ENCODE measurements at places on chromosomes 1 and 21.

DNA sequence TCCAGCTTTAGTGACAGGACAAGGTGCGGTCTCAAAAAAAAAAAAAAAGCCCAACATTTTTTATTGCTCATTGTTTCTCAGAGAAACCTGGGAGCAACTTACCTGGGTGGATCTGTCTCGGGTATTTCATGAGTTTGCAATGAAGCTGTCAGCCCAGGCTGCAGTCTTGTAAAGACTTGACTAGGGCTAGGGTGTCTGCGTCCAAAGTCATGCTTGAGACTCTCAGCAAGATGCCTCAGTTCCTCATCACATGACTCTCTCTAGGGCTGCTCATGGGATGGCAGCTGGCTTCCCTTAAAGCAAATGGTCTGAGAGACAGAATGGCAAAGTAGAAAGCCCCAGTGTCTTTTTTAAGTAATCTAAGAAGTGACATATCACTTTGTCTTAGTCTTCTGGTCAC lies 8.1 kb downstream of the GABPA start:
- DNase-seq = no peak

- peak; percentile 19 for DNase-seq
Observed at GRCh38 chr1:90862782-90863181, 145.7 kb upstream of the BARHL2 start.

DNA sequence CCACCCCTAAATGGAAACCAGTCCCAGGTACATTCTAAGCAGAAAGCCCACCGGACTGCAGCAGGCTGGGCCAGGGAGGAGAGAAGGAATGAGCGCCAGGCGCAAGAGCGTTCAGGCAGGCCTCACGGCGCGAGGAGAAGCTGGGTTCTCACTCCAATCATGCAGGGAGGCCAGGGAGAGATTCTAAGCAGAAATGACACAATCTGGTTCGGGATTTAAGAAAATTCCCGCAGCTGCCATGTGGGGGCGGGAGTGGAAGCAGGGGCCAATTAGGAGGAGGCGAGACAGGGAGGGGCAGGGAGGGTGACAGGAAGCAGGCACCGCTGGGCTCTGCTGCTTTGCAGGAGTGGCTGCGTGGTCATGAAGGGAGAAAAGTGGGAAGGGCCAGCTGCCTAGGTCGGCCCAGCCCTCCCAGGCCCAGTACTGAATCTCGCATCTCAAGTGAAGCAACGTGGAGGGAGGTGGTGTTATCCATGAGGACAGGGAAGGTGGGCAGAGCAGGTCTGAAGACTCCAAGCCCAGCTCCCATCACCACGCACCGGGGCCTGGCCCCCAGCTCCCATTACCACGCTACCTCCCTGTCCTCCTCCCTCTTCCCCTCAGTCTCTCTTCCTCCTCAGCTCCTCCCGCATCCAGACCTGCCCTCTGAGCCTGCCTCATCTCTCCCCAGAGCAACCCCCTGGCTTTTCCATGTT lies 11.8 kb downstream of the NPHP4 start:
- DNase-seq = no peak

DNA sequence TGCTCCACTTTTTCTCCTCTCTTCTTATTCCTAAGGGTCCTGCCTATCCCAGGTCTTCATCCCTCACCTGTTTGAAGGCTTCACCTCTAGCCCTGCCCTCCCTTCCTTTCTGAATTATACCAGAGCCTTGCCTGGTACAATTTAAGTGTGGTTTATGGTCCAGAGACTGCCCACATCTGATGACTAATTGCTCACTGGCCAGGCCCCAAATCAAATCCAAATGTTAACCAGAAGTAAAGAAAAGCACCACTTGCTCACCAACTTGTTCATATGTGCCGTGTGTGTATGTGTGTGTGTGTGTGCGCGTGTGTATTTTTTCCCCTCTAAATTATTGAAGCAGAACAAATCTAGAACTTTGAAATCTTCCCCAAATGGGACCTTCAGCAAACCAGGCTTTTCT lies 26.4 kb downstream of the MYOM3 start:
- DNase-seq = no peak

GRCh38 chr1:180402551-180402950 lies 99.8 kb downstream of the ACBD6 start:
- no peak for DNase-seq

DNA sequence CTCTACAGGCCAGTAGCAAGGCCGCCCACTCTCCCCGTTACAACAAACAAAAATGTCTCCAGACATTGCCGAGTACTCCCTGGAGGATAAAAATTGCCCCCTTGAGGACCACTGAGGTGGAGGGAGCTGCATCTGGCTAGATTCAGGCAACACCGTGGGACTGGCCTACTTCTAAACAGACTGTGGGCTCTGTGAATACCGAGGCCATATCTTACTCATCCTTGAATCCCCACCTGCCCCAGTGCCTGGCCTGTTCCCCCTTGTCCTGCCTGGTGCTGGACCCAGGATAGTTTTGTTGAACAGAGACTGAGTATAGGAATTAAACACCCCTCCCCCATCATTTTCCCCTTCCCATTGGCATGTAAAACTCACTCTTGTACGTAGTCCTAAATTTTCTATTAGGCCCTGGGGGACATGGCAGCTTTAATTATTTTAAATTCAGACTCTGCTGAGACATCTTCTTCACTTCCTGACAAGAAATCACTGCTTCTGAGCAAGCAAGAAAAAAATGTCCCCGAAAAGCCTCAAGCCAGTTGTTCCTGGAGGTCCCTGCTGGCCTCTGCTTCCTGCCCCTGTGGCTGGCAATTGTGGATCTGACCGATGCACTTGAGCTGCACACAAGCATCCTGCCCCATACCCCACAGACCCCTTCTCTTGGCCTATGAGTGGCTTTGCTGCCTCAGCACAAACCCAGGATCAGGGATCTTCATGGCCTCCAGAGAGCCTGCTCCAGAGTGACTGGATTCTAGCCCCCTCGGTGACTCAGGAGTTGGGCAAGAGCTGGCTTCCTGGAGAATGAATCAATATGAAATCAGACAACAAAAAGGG lies 111.0 kb downstream of the ACTL8 start:
- DNase-seq = no peak

DNA sequence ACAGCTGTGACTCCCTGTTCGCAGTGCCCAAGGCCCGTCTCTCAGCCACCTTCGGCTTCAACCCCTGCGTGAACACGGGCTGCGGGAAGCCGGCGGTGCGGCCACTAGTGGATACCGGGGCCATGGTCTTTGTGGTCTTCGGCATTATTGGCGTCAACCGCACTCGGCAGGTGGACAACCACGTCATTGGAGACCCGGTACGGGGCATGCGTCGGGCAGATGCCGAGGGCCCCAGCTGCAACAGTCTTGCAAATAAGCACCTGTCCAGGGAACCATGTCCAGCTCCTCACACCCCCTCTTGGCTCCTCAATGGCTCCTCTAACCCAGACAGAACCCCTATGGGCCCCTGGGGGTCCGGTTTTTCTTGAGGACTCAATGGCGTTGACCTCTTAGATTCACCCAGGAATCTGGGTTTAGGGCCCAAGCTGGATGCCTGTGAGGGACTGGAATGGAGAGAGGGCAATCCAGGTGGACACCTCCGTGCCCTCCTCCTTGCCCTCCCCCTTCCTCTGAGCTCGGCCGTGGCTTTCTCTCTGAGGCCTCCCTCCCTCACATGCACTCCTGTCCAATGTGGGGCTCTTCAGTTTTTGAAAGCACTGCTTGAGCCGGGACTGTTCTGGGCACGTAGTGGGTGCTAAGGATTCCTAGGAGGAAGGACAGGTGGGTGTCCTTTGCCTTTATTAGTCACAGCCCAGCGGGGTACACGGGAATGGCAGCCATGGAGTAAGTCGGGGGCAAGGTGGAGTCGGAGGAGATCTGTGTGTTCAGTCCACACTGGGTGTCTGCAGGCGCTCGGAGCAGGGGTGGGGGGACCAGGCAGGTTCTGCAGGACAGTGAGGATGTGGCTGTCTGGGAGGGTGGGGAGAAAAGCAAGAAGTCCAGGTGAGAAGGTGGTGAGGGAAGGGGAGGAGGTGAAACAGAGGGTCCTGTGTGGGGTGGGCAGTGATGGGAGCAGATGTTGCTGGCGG lies 51.1 kb downstream of the DISP3 start:
- DNase-seq = no peak

DNA sequence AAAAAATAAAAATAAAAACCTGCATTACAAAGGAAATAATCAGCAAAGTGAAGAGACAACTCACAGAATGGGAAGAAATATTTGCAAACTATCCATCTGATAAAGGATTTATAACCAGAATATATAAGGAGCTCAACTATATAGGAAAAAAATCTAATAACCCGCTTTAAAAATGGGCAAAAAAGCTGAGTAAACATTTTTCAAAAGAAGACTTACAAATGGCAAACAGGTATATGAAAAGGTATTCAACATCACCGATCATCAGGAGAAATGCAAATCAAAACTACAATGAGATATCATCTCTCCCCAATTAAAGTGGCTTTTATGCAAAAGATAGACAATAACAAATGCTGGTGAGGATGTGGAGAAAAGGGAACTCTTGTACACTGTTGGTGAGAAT lies 3.8 kb upstream of the GNG5 start:
- no peak for DNase-seq

GRCh38 chr1:113605146-113605545 lies 154.1 kb downstream of the PHTF1 start:
- no peak for DNase-seq

- no peak for DNase-seq
Observed at GRCh38 chr1:24861821-24862727, 68.0 kb downstream of the RUNX3 start.

GRCh38 chr1:44924835-44925464 lies 61.4 kb downstream of the EIF2B3 start:
- DNase-seq = peak; percentile 16

GRCh38 chr1:234361102-234361603 lies 12.1 kb upstream of the COA6 start:
- no peak for DNase-seq

DNA sequence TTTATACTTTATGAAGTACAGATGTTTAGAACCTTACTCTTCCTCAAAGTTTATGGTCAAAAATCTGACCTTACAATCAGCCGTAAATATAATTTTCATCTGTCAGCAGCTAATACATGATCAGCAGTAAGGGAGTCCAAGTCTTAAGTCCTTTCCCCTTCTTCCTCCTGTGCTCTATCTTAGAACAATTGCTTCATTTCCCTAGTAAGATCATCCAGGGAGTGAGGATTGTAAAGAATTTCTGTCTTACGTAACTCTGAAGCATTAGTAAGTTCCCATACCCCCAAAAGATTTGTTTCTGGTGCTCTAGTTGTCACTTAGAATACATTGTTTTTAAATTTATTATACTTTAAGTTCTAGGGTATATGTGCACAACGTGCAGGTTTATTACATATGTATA lies 2.1 kb downstream of the SETDB1 start:
- DNase-seq = no peak

DNA sequence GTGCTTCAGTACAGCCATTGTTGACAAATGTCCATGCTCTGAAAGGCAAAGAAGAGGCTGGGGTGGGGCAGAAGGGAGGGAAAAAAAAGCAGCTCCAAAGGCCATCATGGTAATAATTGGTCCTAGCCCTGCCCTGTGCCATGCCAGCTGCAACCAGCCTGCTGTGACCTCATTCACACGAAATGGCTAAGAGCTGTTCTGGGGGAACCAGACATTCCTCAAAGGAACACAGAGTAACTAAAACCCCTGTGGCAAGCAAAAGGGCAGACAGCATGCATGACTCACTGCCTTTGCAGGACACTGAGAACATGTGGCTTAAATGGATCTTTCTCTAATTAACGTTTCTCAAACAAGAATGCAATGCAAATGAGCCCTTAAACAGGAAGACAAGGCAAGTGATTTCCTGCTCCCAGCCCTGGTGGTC lies 42.3 kb downstream of the STYXL2 start:
- no peak for DNase-seq

All from NAMALWA (cell line).